ENCODE measurements at places on chromosomes 16 and 17.

GRCh38 chr17:32831627-32832243 is 45.2 kb downstream of the MYO1D start:
- no peak for DNase-seq

DNA sequence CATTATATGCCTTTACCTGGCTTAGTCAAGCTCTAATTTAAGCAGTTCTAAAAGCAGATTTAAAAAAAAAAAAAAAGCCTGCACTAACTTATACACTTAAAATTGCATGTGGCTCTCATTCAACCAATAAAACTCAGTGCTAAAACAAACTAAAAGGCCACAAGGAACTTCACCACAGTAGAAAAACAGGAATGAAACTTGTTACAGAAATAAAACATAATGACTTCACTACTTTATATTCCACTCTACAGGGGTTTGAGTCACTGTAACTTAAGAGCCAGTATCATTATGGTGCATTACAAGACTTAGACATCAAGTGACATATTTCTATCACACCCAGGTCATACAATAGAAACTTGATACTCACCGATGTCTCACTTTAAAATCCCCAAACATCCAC is 11.1 kb downstream of the CA10 start:
- no peak for DNase-seq

DNA sequence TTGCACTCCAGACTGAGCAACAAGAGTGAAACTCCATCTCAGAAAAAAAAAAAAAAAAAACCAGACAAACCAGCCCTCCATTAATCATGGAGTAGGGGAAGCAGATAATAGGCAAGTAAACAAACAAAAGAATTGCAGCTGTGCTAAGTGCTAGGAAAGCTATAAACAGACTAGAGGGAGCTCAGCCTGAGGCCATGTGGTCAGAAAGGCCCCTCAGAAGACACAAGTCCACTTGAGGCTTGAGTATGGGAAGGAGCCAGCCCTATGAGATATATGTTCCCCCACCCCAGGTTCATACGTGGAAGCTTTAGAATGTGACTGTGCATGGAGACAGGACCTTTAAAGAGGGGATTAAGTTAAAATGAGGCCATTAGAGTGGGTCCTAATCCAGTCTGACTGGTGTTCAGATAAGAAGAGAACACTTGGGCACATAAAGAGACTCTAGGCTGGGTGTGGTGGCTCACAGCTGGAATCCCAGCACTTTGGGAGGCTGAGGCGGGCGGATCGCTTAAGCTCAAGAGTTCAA is 132.6 kb upstream of the NOL11 start:
- no peak for DNase-seq

DNA sequence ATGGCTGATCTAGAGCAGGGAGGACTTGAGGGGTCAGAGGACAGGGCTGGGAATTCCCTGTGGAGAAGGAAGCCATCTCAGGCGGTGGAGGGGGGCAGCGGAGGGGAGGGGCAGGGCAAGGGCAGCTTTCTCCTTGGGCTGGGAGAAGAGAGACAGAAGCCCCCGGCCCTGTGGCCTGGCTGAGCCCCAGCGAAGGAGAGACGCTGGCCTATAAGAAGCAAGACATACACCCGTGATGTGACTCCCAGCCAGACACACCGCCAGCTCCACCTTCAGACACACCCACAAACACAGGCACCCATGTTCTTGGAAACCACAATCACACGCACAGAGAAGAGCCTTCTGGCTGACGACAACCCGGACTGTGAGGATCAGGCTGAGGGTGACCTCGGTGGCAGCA is 10.0 kb downstream of the TRPV3 start:
- DNase-seq, result no peak

GRCh38 chr16:68298907-68299561 is 11.7 kb downstream of the SLC7A6OS start:
- no peak for DNase-seq

- DNase-seq, result no peak
Measured at GRCh38 chr16:24986512-24987303, 28.5 kb downstream of the ARHGAP17 start.

DNA sequence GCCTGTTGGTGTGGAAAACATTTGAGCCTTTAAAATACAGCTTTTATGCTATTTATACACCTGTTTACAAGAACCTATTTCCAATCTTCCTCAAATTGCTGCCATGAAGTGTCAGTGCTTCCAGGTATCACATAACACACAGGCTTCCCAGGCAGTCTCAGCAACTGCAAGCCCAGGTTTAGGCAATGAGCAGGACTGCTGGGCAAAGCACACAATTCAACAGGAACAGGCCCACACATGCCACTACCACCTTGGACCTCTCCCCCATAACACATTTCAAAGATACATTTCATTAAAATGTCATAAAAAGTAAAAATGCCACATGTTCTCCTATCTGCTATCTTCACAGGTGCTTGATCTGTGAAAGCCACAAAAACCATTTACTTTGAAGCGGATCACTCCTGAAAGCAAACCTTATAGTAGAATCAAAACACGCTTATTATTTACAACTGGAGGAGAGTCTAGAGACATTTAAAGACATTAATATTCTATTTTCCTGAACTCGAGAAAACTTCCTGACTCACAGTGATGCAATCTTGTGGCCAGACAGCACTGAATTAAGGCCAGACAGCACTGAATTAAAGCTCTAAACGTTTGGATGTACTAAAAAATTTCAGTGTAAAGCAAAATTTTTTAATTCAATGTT is 31.5 kb downstream of the ANKFY1 start:
- no peak for DNase-seq

- no peak for DNase-seq
Measured at GRCh38 chr17:50585891-50586290, 25.4 kb downstream of the CACNA1G start.

DNA sequence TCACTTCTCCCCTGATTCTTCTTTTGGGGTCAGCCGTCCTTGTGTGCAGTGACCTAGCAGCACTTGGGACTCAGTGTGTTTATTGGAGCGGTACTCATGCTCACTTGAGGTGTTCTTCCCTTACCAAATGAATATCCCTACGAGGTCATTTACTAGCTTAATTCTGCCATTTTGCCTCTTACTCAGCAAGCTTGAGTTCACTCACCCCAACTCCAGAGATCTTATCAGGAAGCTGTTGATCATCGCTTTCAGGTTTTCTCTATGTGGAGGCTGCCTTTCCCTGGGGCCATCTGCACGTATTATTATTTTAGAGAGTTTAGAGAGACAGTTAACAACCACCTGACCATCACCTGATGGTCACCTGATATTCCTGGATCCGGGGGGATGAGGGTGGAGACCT is 1466.0 kb upstream of the GOT2 start:
- DNase-seq, result no peak

DNA sequence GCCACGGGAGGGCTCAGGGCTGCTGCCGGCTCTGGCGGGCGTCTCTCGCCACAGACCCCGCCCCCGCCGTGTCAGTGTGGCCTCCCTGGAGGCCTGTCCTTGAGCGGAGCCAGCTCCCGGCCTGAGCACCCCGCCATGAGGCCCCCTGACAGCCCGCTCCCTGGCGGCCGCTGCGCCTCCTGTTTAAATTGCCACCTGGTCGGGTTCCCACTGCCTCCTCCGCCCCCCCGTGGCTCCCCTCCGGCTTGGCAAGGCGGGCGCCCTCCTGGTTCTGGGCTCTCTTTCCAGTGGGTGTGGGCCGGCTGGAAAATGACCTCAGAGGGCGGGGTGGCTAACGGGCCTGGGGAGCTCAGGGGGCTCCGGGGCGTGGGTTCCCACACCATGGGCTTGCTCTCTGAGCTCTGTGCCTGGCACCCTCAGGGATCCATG is 42.1 kb upstream of the SSTR5 start:
- DNase-seq, result no peak

DNA sequence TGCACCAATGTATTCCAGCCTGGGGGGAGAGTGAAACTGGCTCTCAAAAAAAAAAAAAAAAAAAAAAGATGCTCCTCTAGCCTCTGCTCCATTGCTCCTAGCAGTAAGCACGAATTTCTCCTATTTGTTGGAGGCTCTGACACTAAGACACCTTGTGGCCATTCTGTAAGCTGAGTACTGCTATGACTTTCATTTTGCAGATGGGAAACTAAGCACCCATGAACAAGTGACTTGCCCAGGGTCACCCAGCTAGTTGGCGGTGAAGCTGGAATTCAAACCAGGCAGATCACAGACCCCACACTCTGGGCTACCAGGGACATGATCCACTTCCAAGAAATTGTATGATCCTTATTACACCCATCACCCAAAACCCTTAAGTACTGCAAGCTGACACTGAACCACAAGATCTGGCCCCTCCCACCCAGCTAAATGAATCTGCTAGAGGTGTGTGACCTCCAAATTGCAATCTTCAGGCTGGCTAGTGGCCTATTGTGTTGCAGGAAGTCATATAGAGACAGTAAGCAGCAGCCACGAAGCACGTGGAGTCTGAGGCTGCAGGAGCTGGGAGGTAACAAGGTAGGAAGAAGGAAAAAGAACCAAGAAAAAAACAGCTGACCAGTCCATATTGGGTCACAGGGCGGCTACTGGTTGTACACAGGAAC is 209.4 kb downstream of the XYLT1 start:
- DNase-seq, result peak; percentile 21

GRCh38 chr17:34578016-34578415 is 1.4 kb upstream of the TMEM132E start:
- no peak for DNase-seq

DNA sequence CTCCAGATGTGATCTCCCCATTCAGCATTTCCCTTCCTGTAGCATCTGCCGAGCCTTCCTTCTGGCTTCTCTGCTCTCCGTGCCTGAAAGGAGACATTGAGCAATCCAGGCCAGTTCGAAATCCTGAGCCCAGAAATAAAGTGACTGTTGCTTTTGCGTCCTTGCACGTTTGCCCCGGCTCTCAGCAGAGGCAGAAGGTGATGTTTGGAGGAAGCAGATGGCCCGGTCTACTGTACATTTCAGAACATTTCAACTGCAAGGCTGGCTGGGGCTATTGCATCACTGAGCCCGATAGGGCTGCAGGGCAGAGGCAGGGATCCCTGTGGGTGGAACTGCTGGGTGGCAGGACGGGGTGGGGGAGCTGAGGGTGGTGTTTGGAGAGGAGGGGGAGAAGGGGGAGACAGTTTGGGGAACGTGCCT is 29.4 kb downstream of the IRF8 start:
- DNase-seq, result no peak

DNA sequence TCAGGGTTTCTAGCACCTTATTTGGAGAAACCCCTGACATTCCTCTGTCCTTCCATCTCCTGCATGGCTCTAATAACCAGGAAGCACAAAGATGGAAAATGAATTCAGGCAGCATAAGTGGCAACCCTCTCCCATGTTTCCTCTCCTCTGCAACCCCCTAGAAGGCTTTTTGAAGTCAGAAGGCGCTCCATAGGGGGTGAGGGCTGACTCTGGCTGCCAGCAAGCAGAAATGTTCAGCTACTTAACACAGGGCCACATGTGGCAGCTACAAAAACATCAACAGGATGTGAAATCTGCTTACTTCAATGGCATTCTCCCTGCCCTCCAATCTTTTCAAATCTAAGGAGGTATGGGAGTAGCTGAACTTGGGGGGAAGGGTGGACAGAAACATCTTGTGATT is 55.2 kb upstream of the IRX5 start:
- DNase-seq, result no peak

GRCh38 chr17:6660101-6660500 is 8.5 kb downstream of the C17orf100 start:
- DNase-seq, result no peak

GRCh38 chr16:33877-34647 is 19.3 kb downstream of the POLR3K start:
- no peak for DNase-seq

DNA sequence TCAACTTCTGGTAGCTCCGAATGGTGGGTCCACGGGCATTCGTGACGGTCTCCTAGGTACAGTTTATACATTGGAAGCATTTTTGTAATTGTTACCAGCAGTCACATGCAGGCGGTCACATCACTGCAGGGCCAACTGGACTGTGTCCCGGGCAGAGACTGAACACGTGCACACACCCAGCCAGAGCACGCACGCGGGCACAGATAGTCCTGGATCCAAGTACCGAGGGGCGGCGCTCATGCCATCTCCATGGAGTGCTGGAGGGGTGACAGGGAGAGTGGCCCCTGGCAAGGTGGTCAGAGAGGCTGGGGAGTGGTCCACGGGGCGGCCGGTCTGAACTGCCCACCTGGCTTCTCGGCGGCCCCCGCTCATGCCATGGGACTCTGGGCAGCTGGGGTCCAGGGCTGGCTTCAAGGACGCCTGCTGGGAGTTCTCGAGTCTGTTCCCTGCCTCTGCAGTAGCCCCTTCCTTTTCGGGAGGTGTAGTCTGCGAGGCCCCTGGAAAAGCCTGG is 34.2 kb downstream of the BAIAP2 start:
- no peak for DNase-seq

- no peak for DNase-seq
Measured at GRCh38 chr16:53546988-53547391, 44.0 kb upstream of the AKTIP start.

DNA sequence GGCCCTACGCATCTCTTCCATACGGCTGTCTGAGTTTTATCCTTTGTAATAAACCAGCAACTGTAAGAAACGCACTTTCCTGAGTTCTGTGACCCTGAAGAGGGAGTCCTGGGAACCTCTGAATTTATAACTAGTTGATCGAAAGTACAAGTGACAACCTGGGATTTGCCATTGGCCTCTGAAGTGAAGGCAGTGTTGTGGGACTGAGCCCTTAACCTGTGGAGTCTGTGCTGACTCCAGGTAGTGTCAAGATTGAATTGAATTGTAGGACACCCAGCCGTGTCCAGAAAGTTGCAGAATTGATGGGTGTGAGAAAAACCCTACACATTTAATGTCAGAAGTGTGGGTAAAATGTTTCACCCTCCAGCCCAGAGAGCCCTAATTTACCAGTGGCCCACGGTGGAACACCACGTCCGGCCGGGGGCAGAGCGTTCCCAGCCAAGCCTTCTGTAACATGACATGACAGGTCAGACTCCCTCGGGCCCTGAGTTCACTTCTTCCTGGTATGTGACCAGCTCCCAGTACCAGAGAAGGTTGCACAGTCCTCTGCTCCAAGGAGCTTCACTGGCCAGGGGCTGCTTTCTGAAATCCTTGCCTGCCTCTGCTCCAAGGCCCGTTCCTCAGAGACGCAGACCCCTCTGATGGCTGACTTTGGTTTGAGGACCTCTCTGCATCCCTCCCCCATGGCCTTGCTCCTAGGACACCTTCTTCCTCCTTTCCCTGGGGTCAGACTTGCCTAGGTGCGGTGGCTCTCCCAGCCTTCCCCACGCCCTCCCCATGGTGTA is 1.5 kb downstream of the GAA start:
- DNase-seq, result no peak

DNA sequence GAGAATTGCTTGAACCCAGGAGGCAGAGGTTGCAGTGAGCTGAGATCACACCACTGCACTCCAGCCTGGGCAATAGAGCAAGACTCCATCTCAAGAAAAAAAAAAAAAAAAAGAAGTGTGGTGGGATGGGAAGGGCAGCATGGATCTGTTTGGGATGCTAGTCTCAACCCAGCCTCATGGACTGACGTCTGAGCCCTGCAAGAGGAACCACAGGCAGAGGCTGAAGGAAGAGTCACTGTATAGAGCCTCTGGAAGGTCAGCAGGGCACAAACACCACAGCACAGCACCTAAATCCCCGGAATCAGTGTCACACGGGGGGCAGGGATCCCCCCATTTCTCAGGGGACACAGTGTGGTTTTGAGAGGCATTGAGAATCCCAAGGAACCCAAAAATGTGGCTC is 10.9 kb upstream of the CXCL16 start:
- DNase-seq, result no peak

- no peak for DNase-seq
Measured at GRCh38 chr17:8455665-8456209, 20.1 kb downstream of the NDEL1 start.

All from T-helper 2 cell treated with Interferon-gamma antibody and Interleukin-4, amounts not matched to agents 5 μg/mL and 100 μg/mL, for 36 hours (primary cell).